ENCODE measurements at places on chromosomes 1 and 21. TPM values are rescaled to one million over a fixed set of nuclear protein-coding genes. Genes with fewer than 3 reads are reported as not detected.

CRABP2 gene
- total RNA-seq = 35.1 TPM

DNA sequence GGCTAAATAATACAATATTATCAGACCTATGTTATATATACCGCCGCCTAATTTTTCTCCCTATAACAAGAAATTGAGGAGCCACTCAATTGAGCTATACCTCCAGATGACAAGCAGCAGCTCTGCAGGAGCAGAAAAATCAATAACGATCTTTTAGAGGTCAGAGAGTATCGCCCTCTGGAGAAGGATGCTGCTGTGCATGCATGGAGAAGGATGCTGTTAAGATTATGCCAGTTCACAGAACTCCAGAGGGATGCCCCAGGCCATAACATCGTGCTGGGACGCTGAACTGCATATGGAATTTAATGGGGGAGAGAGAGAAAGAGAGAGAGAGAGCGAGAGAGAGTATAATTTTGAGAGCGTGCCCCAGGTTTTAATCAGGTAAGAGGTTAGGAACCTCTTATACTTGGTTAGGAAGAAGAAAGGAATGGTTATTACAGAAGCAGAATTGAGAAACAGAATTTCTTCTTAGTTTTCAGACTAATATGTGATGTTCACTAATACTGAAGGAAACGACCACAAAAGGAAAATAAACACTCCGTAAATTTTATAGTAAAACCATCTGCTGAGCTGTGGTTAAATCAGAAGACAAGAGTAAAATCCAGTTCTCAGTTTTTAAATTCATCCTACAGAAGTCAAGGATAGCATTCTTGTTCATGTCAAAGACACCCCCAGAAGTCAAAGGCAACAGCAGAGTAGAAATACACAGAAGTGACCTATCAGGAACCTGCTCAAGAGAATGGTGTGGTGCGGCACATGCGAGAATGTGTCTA is 111.1 kb downstream of the SMYD2 start:
- peaks cover 12% of the 10 kb centered on the region for H3K4me1 ChIP-seq
- no peaks in the 10 kb centered on the region for H3K36me3 ChIP-seq
- no peak overlapping the region for H3K4me3 ChIP-seq
- no peaks in the 10 kb centered on the region for H3K27me3 ChIP-seq
- no peak for DNase-seq

DNA sequence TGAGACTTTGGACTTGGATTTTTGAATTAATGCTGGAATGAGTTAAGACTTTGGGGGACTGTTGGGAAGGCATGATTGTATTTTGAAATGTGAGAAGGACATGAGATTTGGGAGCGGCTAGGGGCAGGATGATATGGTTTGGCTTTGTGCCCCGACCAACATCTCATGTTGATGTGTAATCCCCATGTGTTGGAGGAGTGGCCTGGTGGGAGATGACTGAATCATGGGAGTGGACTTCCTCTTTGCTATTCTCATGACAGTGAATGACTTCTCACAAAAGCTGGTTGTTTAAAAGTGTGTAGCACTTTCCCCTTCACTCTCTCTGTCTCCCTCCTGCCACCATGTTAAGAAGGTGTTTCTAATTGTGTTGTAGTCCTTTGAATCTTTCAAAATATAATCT is 9.3 kb upstream of the PHGDH start:
- H3K27ac ChIP-seq = no peak overlapping the region
- DNase-seq = no peak

DNA sequence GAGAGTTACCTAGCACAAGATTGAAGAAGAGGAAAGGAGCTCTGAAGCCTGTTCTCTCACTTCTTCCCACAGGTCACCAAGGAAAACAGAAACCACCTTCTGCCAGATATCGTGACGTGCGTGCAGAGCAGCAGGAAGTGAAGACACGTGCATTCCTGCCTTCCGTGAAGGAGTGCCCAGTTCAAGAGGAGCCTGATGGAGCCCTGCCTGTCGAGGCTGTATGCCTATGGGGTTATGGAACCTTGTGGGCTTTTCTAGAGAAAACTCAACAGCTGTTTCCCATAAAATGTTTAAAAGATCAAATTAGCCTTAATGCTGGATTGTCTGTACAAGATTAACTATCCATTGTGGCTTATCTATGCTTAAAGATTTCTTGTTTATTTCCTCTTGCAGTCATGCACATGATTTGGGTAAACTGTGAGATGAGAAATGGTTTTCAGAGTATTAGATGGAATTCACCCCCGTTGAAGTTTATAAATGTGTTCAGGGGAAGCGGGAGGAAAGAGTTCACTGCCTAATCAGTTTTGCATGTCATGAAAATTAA is 27.8 kb downstream of the NTPCR start:
- H3K4me1 ChIP-seq = peaks cover 5% of the 10 kb centered on the region
- H3K27me3 ChIP-seq = no peaks in the 10 kb centered on the region
- no peak overlapping the region for H3K27ac ChIP-seq
- H3K4me3 ChIP-seq = no peak overlapping the region
- H3K36me3 ChIP-seq = 0 out of 2 replicates have a peak, but pooled peaks cover 6% of the 10 kb centered on the region

- no peak overlapping the region for H3K27ac ChIP-seq
- no peak overlapping the region for H3K4me3 ChIP-seq
- peaks cover 48% of the 10 kb centered on the region for H3K27me3 ChIP-seq
- H3K36me3 ChIP-seq = no peaks in the 10 kb centered on the region
- no peak for DNase-seq
- peaks cover 4% of the 10 kb centered on the region for H3K4me1 ChIP-seq
Measured at GRCh38 chr21:42829954-42830353, 49.4 kb downstream of the WDR4 start.

Data from GM23338 (cell line).